Thoracic aorta (tissue), 2 donors: ENCODE measurements at places on chromosomes 1 and 21. TPM values are rescaled to one million over a fixed set of nuclear protein-coding genes. Genes with fewer than 3 reads are reported as not detected.

Gene MRPS6
- total RNA-seq = 30.9 TPM

Gene RGS13
- 1.1 TPM for total RNA-seq

Gene DLGAP3
- 0.14 TPM for total RNA-seq

Gene NPL
- 30.7 TPM for total RNA-seq

Gene S100A12
- total RNA-seq = not detected

Gene FCRL2
- total RNA-seq = not detected

Gene HNRNPU
- 519 TPM for total RNA-seq

Gene BATF3
- total RNA-seq = 26.6 TPM

Gene SEMA4A
- 15.8 TPM for total RNA-seq
